Cardiac septum (tissue), 1 donor: ENCODE measurements at places on chromosomes 6 and 20.
A peak's percentile ranks its signal among the peaks of the same experiment; 100 is the strongest.

DNA sequence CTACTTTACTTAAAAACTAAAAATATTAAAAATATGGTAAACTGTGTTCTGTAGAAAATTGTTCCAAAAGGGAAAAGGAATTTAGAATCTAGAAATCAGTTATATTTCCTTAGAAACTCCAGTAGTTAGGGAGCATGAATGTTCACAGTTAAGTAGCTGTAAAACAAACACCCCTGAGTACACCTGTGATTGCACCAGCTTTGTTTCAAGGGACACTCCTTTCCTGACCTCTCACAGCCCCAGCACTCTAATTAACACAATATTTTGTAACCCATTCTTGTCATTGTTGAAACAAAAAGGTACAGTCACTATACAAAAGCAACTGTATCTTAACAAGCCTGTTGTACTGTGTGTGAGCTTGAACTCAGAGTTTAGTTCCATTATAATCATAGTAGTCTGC is 72.3 kb downstream of the NCOA7 start:
- no peak for DNase-seq

- no peak for DNase-seq
These were observed 19.6 kb upstream of the FAM83C start for GRCh38 chr20:35311822-35312221.

DNA sequence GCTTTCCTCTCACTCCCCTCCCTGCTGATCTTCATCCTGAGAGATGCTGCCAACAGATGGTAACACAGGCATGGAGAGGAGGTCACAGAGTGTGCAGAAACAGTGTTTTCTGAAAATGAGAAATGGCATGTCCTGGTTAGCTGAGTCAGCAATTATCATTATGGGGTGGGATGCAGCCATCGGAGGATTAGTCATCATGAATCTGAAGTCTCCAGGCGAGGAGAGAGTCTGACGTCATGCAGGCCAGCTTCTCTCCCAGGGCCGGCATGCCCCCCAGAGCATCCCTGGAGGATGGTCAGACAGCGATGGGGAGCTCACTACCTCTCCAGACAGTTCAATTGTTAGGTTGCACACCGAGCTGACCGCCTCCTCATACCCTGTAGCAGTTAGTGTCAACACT is 4.7 kb upstream of the GTSF1L start:
- no peak for DNase-seq

GRCh38 chr6:32216998-32217397 is 6.9 kb downstream of the NOTCH4 start:
- DNase-seq, result no peak

GRCh38 chr6:75612434-75612833 is 10.8 kb downstream of the SENP6 start:
- DNase-seq, result no peak

DNA sequence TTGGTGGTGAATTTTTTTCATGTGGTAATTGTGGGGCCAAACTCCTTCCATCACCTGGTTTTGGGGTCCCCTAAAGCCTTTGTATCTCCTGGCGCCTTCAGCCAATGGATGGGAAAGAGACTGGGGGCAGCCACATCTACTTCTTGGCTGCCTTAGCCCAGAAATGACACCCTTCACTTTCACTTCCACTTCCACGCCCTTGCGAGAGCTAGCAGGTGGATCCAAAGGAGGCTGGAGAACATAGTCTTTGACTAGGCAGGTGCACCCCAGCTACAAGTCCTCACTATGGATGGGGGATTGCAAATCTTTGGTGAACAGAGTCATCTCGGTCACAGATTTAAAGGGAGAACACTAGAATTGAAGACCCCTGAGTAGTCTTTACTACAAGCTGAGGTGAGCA is 70.8 kb downstream of the NDUFAF5 start:
- no peak for DNase-seq

DNA sequence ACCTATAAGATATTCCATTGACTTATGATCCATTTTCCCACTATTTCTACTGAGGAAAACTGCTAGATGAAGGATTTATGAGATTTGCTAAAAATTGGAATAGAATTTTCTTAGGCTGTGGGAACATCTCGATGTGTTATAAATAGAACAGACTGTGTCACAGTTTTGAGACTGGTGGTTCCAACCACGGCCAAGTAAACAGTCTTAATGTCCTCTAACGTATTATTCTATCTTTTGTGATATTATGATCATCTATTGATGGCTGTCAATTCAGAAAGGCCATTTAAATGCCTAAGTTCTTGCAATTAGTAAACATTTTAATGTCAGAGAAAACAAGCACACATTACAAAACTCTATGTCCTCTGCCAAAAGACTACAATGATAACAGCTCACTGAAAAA is 71.5 kb upstream of the PLN start:
- no peak for DNase-seq

DNA sequence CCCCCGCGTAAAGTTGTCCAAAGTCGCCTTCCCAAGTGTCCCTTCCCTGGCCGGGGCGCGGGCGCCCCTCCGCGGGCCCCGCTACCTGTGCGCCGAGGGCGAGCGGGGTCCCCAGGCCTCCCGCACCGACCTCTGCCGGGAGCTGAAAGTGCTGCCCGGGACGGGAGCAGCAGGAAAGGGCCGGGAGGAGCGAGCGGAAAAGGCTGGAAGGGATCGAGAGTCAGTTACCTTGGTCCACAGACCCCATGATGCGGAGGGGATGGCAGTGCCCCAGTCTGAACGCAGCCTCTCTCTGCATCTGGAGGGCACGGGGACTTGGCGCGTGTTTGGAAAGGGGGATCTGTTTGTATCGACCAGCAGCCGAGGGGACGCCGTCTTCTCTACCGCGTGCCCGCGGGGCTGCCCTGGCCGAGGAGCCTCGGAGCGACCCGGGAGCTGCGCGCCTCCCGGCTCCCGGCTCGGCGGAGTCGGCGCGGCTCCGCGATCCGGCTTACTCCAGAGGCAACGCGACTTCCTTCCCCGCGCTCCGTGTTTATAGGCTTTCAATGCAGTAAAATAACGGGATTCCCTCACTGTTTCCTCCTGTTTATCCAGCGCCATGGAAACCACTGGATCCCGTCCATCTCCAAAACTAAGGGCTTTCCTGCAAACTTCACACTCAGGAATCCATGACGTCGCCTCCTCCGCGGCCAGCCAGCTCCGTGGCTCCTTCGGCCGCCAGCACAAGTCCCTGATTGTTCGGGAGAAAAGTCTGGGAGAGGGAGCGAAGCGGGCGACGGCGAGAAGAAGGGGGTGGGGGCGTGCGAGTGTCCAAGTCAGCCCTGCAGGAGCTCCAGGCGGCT is 20.0 kb upstream of the NFATC2 start:
- peak; percentile 88 for DNase-seq

- DNase-seq, result no peak
These were observed 34.7 kb upstream of the IGF2R start for GRCh38 chr6:159934181-159934580.

GRCh38 chr6:144122861-144123260 is 27.5 kb upstream of the STX11 start:
- no peak for DNase-seq

DNA sequence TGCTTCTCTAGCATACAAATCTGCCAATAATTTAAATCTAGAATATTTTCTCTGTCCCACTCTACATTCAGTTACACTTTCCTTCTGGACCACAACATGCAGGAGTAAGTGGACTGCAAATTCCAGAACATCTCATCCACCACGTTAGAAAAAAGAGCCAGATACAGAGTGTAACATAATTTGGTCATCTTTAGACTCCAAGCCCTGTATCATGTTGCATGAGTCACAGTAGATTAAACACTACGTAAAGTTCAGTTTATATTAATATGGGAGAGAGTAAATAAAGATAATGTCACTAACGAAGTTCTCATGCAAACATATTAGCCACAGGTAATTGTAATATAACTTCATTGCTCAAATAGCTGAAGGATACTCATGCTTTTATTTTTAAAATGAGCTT is 327.0 kb downstream of the C6orf118 start:
- DNase-seq, result no peak

GRCh38 chr6:109292420-109292819 is 89.8 kb downstream of the CD164 start:
- no peak for DNase-seq

DNA sequence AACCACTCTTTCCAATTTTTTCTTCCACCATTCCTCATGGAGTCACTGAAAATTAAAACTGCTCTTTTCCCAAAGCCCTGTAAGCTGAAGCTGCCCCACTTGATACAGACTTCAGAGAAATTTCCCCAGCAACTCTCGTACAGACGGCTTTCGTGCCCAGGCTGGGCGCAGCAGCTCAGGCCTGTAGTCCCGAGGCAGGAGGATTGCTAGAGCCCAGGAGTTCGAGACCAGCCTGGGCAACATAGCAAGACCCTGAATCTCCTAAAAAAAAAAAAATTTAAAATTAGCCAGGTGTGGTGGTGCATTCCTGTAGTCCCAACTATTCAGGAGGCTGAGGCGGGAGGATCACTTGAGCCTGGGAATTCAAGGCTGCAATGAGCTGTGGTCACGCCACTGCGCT is 6.6 kb downstream of the PPDPF start:
- DNase-seq, result no peak

DNA sequence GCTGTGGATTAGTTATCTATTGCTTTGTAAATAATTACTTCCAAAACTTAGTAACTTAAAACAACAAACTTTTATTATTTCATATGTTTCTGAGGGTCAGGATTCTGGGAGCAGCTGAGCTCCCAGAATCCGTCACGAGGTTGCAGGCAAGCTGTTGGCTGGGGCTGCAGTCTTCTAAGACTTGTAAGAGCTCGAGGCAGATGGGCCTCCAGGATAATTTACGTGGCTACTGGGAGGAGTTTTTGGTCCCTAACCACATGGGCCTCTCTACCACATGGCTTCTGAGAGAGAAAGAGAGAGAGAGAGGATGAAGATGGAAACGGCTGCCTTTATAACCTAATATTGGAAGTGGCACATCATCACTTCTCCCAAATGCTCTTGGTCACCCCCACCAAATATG is 64.9 kb upstream of the SULF2 start:
- no peak for DNase-seq

DNA sequence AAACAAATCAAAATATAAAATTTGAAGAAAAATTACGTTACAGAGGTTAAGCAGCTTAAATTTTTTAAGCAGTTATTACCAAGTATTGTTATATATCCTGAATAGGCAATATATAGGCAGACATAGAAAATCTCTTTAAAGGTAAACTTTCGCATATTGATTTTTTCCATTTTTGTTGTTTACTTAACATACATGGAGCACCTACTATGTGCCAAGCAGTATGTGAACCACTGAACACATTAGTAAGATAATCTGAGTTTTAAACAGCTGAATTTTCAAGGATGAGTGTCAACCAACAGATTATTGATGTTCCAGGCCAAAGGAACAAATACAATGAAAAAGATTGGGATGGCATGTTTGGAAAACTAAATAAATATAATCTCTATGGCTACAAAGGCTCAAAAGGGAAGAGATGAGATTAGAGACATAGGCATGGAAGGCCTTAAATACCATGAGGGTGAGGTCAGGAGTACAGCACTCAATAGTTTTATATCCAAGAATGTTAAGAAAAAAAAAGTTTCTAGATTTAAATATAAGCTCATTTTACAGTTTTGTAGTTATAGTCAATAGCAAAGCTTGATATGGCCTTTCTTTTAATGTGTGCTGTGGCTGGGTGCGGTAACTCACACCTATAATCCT is 277.5 kb downstream of the PTPRK start:
- DNase-seq, result no peak

DNA sequence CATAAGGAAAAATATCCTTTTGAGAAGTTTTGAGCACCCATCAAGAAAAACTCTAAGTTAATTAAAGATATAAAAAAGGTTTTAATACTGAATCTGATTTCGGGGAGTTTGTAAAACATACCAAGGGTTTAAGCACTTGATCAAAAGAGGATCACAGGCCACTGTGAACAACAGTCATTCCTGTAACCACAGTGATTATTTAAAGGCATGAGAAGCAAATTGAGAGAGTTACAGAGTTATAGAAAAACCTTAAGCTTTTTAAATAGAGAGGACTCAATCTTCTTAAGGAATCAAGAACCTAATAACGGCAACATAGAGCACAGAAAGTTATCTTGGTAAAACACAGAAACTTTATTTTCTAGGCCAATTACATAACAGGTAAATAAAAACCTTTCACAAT is 831.6 kb downstream of the C6orf118 start:
- no peak for DNase-seq

DNA sequence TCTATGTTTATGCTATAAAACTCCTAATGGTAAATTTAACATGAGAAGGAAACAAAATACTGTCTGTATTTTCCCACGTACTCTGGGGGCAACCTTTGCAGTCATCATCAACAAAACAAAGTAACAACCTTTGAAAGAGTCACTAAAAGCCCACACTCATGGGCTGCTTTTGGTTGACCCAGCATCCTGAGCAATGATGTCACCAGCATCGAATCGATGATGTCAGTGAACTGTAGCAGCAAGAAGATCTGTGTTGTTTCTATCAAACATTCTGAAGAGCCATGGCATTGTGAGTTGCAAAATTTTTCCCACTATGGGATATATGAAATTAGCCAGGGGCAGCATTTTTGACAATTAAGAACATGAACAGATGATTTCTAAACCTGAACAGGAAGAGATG is 300.1 kb downstream of the HIVEP2 start:
- no peak for DNase-seq

DNA sequence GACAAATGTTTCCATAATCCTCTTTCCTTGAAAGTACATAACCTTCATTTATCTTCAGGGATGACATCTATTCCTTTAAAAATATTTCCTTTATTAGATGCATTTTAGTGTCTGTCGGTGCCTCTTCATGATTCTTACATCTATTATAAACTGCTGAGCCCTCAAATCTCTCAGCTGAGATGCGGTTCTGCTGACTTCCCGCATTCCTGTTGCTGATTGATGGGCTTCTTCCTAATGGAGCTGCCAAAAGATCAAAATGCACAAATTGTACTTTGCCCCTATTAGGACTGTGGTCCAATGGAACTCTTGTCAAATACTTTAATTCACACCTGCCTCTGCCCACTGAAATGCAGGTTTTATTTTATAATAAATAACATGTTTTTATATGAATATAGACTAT is 78.7 kb upstream of the SAMD5 start:
- DNase-seq, result no peak

DNA sequence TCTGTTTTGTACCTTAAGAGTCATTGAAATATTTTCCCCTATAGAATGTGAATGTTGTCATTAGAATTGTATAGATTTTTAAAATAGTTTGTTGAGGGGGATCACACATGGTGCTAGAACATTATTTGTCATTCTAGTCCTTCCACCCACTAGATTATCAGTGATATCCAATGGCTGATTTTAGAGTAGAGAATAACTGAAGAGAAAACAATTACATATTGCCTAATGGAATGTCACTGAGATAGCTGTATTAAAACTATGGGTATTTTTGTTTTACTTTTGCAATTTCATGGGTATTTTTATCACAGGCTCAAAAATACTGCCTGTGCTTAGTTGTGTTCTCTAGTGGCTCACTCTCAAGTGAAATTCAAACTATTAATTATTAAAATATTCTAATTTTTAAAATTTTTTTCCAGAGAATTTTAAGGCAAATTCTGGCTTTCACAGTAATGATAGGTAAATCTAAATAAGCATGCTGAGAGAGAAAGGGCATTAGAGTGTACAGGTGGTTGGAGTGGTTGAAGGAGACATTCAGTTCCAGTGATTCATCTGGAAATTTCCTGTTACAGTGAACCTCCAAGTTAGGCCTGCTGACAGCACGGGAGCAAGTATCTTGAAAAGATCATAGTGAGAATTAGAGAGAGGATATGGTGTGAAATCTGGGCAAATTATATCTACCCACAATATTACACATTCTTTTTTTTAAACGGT is 399.6 kb downstream of the NKAIN2 start:
- no peak for DNase-seq
